Gastrocnemius medialis (tissue), 4 donors: ENCODE measurements at places on chromosomes 11 and 22. TPM values are rescaled to one million over a fixed set of nuclear protein-coding genes. Genes with fewer than 3 reads are reported as not detected.

Gene OR5B21
- total RNA-seq = not detected

Gene OR10D3
- total RNA-seq = not detected

Gene OR51E2
- total RNA-seq = not detected

Gene GALNT18
- 11.7 TPM for total RNA-seq

Gene OR2AT4
- total RNA-seq = not detected
